Hepatic stellate cell (primary cell): ENCODE measurements at places on chromosomes 6 and 20.

- peak; percentile 78 for DNase-seq
These were observed 1.7 kb downstream of the ADNP start for GRCh38 chr20:50929299-50930138.

DNA sequence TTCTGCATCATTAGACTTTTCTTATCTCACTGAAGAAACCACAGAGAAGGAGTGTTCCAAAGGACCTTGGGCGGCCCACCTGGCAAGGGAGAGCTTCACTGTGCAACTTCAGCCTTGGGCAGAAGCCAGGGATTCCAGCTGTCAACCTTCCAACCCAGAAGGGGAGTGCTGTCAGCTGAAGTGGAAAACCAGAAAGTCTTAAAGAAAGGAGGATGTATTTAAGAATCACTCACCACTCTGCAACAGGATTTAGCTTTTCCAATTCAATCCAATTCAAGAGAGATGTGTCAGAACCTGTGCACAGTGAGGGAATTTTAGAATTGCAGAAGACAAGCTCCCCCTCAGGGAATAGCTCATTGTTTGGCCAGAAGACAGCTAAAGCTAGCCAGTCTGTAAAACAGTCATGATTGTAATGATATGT lies 553.7 kb downstream of the CD83 start:
- DNase-seq: no peak

- no peak for DNase-seq
These were observed 54.8 kb upstream of the SCGN start for GRCh38 chr6:25596928-25597818.

DNA sequence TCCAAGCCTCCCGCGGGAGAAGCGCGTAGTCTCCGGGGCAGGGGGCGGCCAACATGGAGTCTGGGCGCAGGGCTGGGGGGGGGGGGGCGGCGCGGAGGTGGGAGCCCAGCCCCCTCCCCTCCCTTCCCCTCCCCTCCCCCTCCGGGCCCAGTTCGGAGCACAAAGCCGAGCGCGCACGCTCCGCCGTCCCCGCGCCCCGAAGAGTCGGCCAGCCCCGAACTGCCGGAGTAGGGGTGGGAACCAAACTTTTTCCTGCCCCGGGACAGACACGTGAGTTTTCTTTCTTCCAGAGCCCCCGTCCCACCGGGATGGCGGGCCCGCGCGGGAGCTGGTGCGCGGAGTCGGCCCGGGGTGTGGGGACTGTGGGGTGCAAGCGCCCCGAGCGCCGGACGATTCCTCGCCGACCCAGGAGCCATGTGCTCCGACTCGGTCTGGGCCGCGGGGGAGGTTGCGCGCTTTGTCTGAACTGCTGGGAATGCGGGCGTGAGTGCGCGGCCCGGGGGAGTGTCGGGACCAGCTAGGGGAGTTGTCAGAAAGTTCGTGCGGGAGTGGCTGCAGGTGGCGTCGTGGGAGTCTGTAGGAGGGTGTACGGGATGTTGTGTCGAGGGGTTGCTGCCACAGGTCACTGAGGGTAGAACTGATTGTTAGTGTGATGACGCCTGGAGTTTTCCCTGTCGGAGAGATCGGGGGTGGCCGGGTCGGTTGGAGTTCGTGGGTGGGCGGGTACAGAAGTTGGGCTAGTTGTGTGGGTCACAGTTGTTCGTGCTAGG lies 1.2 kb downstream of the TGIF2 start:
- DNase-seq: peak; percentile 75

GRCh38 chr6:150144294-150144868 lies 1.5 kb downstream of the PPP1R14C start:
- DNase-seq: no peak
